ENCODE measurements at places on chromosomes 5 and 9.
A peak's percentile ranks its signal among the peaks of the same experiment; 100 is the strongest.

- no peak for DNase-seq
Measured at GRCh38 chr5:120591911-120592310, 127.8 kb downstream of the PRR16 start.

DNA sequence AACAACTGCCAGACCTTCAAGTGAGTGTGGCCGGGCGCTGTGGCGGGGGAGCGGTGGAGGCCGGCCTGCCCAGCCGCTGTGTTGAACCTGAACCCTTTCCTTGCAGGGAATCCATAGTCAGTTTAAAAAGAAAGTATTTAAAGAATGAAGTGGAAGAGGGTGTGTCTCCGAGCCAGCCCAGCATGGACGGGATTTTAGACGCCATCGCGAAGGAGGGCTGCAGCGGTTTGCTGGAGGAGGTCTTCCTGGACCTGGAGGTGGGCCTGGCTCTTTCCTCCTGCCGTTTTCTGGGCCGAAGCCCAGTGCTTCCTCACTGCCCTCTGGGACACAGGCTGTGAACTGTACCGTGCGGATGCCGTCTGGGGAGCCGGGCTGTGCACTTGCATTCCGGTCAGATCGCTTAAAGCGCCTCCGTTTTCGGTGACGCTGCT lies 19.1 kb downstream of the EXOC3 start:
- DNase-seq: no peak

DNA sequence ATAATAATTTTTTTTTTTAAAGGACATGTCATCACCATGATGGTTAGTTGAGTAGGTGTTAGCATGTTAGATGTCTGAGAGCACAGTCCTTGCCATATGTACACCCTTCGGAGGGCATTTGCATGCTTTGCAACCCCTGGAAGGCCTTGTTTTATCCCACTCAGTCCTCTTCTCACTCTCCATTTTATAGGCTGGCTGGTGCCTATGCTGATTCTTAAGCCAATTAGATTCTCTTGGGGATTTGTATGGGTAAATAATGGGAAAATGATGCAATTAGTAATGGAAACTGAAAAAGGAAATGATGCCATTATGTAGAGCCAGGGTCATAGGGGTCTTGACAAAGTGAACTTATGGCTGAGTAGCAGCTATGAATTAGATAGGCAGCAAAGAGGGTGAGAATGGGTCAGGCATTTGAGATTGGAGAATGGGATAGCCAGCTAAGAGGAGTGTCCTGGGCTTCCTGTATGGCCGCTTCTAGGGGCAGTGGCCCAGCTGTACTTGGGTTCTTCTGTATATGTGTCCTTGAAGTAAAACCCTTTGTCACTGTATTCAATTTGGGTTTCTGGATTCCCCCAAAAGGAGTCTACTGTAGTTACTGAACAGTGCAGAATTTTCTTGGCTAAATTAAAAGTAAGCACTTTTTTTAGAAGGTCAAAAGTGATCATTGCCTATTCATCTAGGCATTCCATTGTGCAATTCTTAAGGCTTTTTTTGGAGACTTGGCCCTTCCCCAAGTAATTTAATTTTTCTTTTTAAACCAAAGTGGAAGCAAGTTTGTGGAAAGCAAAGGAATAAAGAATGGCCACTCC lies 31.6 kb downstream of the LRRTM2 start:
- DNase-seq: no peak

GRCh38 chr5:155728857-155729683 lies 597.9 kb upstream of the SGCD start:
- peak; percentile 71 for DNase-seq

DNA sequence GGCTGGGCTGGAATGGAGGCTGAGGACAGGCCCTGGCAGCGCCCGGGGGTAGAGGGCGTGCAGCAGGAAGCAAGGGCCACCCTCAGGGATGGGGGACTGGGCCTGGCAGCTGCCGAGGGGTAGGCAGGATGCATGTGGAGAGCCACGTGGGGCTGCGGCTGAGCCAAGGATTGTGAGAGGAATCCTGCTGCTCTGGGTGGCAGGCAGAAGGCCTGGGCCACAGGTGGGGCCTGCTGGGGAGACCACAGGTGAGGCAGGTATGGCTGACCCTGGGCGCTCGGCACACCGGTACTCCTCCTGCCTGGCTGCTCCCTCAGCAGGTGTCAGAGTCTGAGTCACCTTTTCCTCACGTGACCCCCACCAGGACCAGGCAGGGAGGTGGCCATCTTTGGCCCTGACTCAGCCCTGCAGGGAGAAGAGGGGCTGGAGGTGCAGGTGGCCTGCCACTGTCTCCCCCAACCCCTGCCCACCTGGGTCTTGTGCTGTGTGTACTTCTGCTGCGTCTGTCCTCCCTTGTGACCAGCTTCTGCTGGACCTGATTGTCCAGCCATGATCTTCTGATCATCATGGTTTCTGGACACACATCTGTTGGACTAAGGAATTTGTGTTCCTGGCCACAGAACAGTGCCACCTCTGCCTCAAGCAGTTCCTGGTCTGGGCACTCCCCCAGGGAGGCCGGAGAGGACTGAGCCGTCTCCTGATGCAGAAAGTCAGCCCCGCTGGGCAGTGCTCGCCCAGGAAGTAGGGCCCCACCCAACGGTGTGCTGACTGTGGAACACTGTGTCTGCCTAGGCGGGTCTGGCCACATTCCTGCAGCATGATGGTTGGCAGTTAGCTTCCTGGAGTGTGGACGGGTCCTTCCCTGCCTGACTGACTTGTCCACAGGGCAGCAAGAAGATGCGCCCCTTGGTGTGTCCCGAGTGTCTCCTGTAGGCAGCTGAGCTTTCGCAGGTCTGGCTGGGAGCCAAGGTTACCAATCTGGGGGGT lies 6.4 kb downstream of the ARRDC1 start:
- peak; percentile 72 for DNase-seq
